ENCODE measurements at places on chromosomes 7 and 10.

DNA sequence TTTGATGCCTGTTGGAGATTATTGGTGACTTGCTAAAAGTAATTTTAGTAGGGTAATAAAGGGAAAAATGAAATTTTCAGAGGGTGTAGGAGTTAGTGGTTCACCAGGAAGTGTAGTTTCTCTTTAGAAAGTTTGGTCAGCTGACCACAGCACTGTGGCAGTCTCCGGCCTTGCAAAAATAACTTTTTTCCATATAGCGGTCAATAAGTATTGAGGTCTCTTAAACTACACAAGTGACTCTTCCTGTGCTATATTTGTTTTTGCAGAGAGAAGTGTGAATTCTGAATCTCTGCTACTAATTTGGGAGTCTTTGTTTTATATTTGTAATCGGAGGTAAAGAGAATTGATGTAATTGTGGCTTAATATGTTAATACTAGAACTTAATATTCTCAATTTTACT, 24.3 kb downstream of the PTPN12 start:
- H3K4me1 ChIP-seq = no peaks in the 10 kb centered on the region
- peaks cover 2% of the 10 kb centered on the region for H3K36me3 ChIP-seq
- H3K27me3 ChIP-seq = no peaks in the 10 kb centered on the region
- no peak overlapping the region for H3K4me3 ChIP-seq
- DNase-seq = no peak

DNA sequence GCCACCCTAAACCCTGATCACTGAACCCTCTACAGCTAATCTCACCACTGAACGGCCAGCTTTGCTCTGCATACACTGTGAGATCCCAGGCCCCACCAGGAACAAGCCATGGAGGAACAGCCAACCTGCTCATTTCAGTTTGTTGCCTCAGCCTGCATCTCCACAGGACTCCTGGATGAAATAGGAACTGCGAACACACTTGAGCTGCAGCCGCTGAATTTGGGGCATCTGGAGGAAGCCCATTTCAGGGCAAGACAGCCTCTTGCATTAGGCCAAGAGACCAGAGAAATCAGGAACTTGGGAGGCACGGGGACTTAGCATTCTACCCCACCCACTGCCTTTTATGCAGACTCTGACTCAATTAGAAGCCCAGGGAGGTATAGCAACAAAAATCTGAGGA, 14.5 kb upstream of the EGR2 start:
- no peaks in the 10 kb centered on the region for H3K36me3 ChIP-seq
- H3K4me3 ChIP-seq = no peak overlapping the region
- no peaks in the 10 kb centered on the region for H3K27me3 ChIP-seq
- peak; percentile 59 for DNase-seq
- H3K4me1 ChIP-seq = no peaks in the 10 kb centered on the region
- no peak overlapping the region for H3K27ac ChIP-seq

- no peaks in the 10 kb centered on the region for H3K27me3 ChIP-seq
- no peak overlapping the region for H3K4me3 ChIP-seq
- H3K27ac ChIP-seq = no peak overlapping the region
- DNase-seq = no peak
- no peaks in the 10 kb centered on the region for H3K4me1 ChIP-seq
- no peaks in the 10 kb centered on the region for H3K36me3 ChIP-seq
Measured at GRCh38 chr10:120580918-120581895, 124.2 kb downstream of the PLPP4 start.

GRCh38 chr10:20627946-20628507, 269.1 kb downstream of the NEBL start:
- H3K27ac ChIP-seq = no peak overlapping the region
- no peaks in the 10 kb centered on the region for H3K36me3 ChIP-seq
- H3K4me1 ChIP-seq = no peaks in the 10 kb centered on the region

GRCh38 chr10:88006261-88006660, 142.8 kb downstream of the PTEN start:
- H3K27ac ChIP-seq = no peak overlapping the region
- H3K36me3 ChIP-seq = no peaks in the 10 kb centered on the region
- no peak for DNase-seq
- H3K4me1 ChIP-seq = no peaks in the 10 kb centered on the region
- H3K27me3 ChIP-seq = no peaks in the 10 kb centered on the region

GRCh38 chr7:151254851-151255250, 6.4 kb upstream of the SMARCD3 start:
- H3K36me3 ChIP-seq = no peaks in the 10 kb centered on the region
- no peaks in the 10 kb centered on the region for H3K27me3 ChIP-seq
- no peaks in the 10 kb centered on the region for H3K4me1 ChIP-seq
- no peak for DNase-seq
- no peak overlapping the region for H3K4me3 ChIP-seq

DNA sequence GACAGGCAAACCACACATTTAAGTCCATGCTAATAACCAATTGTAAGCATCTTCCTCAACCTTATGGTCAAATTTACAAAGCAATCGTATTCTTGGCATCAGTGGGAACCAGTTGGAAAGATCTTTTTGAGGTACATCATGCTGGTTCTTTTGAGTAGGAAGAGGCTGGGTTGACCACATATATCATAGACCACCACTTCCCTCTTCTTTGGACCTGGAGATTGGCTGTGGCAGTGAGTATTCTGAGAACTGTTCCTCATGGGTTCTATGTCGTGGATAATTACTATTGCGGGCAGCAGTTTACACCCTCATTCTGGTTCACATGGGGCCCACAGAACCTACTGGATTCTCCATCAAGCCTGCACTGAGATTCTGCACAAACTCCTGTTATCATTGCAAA, 35.5 kb upstream of the C1GALT1 start:
- DNase-seq = no peak
- no peaks in the 10 kb centered on the region for H3K36me3 ChIP-seq
- H3K27me3 ChIP-seq = no peaks in the 10 kb centered on the region

DNA sequence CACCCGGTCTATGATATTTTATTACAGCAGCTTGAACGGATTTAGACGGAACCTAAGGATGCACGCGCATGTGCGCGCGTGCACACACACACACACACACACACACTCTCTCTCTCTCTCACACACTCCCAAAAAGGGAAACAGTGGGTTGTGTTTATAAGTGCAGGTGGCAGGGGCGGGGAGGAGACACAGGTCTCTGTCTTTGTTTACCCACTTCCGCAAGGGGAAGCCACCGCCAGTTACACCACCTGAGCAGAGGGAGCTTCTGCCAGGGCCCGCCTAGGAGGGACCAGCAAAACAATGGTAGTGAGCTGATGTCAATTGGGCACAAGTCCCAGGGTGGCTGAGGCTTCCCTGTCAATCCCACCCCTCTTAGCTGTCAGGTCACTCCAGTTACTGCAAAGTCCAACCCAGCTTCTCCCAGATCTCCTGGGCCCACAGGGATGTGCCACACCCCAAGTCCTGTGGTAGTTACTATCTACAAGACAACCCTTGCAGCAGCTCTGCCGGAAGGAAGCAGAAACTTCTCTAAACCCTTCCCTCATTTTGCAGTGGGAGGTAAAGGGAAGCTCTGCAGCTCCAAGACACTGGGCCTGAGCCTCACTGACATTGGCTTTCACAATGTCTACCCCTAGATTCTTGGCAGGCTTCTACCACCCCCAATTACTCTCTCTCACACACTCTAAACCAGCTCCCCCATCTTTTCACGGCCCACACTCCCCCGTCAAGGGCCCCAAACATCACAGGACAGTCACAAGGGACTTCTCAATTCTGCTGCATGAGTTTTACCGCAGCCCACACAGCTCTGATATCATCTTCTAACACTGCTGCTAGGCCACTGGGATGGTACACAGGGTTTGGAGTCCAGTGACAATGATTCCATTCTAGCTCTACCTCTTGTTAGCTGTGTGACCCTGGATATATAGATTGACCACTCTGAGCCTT, 17.6 kb downstream of the ANXA11 start:
- H3K27ac ChIP-seq = no peak overlapping the region
- peaks cover 3% of the 10 kb centered on the region for H3K4me1 ChIP-seq
- H3K36me3 ChIP-seq = no peaks in the 10 kb centered on the region
- H3K4me3 ChIP-seq = no peak overlapping the region
- H3K27me3 ChIP-seq = no peaks in the 10 kb centered on the region
- peak; percentile 69 for DNase-seq

DNA sequence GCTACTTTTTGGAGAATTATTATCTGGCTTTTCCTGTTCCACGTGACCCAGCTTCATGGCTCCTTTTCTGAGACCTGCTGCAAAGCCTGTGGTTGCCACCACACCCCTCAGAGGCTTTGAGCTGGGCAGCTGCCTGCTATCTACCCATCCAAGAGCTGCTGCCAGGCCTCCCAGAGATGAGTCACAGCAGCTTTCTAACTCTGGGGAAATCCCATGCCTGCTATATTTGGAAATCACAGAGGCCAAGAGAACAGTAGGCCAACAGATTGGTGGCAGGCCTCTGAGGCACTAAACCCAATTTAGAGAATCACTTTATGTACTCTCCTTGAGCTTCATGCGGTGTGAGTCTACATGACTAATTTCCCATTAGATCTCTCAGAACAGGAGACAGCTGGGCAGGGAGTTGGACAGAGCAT, 35.2 kb downstream of the SGCE start:
- H3K4me1 ChIP-seq = no peaks in the 10 kb centered on the region
- no peaks in the 10 kb centered on the region for H3K27me3 ChIP-seq
- H3K4me3 ChIP-seq = no peak overlapping the region
- no peak overlapping the region for H3K27ac ChIP-seq

DNA sequence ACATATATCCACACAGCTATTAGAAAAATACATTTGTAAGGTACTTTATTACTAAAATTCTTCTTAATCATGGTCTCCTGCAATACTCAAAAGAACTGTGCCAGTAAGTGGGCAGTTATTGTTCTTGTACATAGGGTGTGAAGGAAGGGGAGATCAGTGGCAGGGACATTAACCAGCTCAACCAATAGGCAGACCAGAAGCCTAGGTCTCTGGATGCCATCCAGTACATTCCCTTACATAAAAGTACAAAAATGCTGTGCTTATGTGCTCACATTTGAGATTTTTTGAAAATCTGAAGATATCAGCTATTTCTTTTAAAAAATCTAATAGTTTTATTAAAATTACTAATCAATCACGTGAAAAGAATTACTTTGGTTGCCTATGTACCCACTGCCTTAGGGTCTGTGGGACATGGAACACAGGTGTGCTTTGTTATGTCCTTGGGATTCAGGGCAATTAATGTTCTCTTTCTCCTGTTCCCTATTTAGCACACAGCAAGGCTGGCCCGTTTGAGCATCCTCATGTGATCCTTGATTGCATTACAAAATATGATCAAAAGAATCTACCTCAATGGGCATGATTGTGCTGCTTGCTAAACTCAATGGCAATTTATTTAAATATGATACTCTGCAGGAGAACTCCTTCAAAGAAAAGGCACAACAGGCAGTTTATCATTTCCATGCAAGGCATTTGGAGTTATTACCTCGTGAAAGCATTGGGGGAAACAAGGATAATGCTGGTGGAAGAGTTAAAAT, 22.7 kb downstream of the TWIST1 start:
- H3K4me1 ChIP-seq = no peaks in the 10 kb centered on the region
- H3K4me3 ChIP-seq = no peak overlapping the region
- H3K36me3 ChIP-seq = no peaks in the 10 kb centered on the region
- no peaks in the 10 kb centered on the region for H3K27me3 ChIP-seq
- H3K27ac ChIP-seq = no peak overlapping the region

DNA sequence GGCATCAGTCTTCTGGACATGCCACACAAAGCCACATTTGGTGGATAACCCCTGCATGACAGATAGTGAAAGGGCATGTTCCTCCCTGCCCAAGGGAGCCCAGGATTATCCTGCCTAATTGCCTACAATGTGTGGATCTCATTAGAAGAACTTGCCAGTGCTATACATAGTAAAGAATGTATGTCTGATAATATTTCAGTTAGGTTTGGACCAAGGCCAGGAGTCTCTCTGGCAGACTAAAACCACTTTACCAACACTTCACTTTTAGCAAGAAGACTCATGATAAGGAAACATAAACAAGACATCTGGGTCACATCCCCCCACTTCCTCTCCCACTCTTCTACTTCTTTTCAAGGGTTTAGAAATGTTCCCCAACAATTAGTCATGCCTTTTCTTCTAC, 196.7 kb downstream of the MTERF1 start:
- no peaks in the 10 kb centered on the region for H3K36me3 ChIP-seq
- no peak overlapping the region for H3K4me3 ChIP-seq
- peaks cover 1% of the 10 kb centered on the region for H3K27me3 ChIP-seq
- peaks cover 2% of the 10 kb centered on the region for H3K4me1 ChIP-seq
- H3K27ac ChIP-seq = no peak overlapping the region
- no peak for DNase-seq

GRCh38 chr7:30851651-30852307, 59.9 kb upstream of the AQP1 start:
- DNase-seq = peak; percentile 82
- no peaks in the 10 kb centered on the region for H3K36me3 ChIP-seq
- H3K4me1 ChIP-seq = no peaks in the 10 kb centered on the region
- peak overlapping the region; percentile 95 for H3K27ac ChIP-seq

DNA sequence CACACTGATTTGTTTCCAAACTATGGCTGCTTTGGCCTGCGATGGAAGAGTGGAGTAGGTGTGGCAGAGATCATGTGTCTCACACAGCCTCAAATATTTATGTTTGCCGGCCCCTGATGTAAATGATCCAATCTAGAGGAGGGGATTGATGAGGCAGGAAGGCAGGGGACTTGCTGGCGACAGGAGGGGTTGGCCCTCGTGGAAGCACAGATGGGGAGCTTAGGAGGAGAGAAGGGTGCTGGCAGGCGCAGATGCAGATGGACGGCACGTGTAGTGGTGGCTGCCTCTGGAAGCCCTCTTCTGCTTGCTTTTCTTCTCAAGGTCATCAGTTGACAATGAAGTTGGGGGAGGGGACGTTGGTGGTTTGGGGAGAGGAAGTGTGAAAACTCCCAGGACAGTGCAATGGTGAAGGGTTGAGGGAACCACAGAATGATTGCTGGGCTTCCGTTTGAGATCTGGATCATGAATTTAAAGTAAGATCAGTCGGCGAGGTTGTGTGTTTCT, 15.4 kb downstream of the COL13A1 start:
- no peak overlapping the region for H3K27ac ChIP-seq
- H3K27me3 ChIP-seq = no peaks in the 10 kb centered on the region
- no peaks in the 10 kb centered on the region for H3K36me3 ChIP-seq
- DNase-seq = no peak
- H3K4me3 ChIP-seq = no peak overlapping the region

GRCh38 chr7:157267956-157268355, 68.8 kb upstream of the DNAJB6 start:
- H3K36me3 ChIP-seq = peaks cover 5% of the 10 kb centered on the region
- H3K27ac ChIP-seq = no peak overlapping the region
- H3K4me3 ChIP-seq = no peak overlapping the region
- no peaks in the 10 kb centered on the region for H3K4me1 ChIP-seq

All from aorta (tissue), 5 donors.